KBM-7 (cell line): ENCODE measurements at places on chromosomes 13 and 19.

DNA sequence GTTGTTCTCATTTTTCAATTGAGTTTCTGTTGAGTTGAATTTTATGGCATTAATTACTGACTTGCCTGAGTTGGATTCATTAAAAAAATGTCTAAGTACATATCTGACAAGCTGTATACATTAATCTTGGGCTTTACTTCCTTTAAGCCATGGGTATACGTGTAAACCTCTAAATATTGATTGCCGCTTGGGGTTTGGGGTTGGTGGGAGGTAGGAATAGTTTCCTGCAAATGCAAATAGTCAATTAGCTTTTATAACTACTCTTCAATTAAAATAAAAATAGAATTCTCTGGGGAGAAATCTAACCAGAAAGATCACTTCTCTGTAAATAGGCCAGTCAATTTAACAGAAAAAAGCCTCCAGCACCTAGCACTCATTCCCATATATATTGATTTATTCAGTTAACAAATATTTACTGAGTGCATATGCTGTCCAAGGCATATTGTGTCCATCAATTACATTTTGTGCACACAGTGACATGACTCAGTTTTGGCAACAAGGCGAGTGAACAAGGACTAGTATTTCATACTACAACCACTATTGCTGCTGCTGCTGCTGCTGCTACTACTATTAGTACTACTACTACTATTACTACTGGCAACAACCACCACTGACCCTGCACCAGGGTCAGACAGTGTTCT is 306.8 kb downstream of the RFC3 start:
- DNase-seq, result no peak

GRCh38 chr13:41271456-41272285 is 8.3 kb upstream of the MTRF1 start:
- no peak for DNase-seq

DNA sequence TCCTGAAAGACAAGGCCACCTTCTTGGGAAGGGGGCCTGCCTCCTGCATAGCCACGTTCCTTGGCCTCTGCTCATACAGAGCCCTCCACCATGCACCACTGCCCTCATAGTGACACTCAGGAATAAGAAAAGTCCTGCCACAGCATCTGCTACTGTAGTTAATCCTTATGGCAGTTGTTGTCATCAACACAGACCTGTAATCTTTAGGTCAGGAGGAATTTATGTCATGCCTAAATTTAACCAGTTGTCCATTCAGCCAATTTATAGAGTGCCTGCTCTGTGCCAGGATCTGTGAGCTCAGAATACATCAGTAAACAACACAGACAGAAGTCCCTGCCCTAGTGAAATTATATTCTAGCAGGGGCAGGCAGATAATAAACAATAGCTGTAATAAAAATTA is 44.4 kb downstream of the FAM124A start:
- no peak for DNase-seq

DNA sequence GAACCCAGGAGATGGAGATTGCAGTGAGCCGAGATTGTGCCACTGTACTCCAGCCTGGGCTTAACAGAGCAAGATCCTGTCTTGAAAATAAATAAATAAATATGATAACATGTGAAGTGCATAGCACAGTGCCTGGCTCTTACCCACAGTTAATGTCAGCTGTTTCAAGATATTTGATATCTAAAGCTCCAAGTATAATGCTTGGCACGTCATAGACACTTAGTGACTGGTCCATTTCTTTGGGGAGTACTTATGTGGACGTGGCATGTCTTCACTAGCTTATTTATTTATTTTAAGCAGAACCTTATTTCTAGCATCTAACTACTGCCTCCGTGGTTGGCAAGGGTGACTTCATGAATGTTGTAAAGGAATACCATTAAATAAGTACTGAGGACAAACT is 18.8 kb downstream of the GARRE1 start:
- no peak for DNase-seq

- no peak for DNase-seq
Observed at GRCh38 chr13:113076681-113077401, 28.8 kb upstream of the F7 start.

- no peak for DNase-seq
Observed at GRCh38 chr19:56834564-56835375, 5.8 kb downstream of the PEG3 start.
